ENCODE measurements at places on chromosomes 13 and 19.

DNA sequence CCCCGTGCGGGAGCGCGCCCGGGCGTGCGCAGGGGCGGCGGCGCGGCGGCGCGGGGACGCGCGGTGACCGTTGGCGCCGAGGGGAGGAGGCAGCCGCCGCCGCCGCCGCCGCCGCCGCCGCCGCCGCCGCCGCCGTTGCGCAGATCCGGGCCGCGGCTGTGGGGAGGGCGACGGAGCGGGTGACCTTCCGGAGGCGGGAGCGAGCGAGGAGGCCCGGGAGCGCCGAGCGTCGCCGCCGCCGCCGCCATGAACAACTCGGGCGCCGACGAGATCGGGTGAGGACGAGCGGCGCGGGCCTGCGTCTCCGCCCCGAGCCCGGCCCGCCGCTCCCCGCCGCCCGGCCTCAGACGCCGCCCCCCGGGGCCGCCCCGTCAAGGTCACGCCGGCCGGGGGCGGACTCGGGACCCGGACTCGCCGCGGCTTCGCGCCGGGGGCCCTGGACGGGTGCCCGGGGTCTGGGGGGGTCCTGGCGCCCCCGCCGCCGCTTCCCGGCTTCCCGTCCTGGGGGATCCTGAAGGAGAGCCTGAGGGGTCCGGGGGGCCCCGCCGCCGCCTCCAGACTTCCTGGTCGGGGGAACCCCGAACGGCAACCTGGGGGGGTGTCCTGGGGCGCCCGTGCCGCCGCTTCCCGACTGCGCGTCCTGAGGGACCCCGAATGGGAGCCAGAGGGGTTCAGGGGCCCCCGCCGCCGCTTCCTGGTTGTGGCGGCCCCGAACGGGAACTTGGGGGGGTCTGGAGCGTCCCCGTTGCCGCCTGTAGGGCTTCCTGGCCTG is at the start of gene DAZAP1:
DAZAP1 (plus strand) TSS at position 59 of the 772 bp plus-strand sequence; CDS start at position 247, 188 bp downstream.
- DNase-seq: no peak

- no peak for DNase-seq
These were observed 68.4 kb upstream of the UBL3 start for GRCh38 chr13:29918845-29919244.

DNA sequence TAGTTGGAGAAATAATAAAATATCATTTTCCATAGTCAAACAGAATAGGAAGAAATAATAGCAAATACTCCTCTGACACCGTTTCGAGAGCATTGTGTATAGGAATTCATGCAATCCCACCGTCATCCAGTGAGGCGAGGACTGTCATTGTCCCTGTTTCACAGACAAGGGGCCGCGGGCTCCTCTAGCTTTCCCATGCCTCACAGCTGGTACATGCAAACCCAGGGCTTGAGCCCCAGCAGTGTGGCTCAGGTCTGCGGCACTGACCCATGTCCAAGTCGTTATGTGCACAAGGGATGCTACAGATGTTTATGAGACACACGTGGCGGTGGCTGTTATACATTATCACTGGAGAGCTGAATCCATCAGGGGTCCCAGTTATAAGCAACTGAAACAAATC is 18.5 kb upstream of the ATP11A start:
- DNase-seq: no peak

DNA sequence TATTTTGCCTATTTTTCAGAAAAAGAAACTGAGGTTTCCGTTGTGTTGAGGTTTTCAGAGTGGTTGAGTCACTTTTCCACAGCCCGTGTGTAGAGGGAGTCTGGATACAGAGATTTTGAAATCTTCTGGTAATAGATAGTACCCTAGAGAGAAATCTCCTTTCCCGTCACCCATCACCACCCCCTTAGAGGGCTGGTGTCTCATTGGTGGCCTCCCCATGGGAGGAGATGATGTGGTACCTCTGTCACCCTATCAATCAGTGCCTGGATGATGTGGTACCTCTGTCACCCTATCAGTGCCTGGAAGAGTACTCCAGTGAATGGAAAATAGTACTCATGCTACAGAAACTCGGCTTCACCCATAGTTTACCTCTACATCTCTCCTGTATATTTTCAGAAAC is 42.2 kb upstream of the SERP2 start:
- DNase-seq: no peak

GRCh38 chr13:76828316-76828741 is 57.9 kb downstream of the KCTD12 start:
- no peak for DNase-seq

- DNase-seq: no peak
These were observed 7.4 kb downstream of the RPL28 start for GRCh38 chr19:55392820-55393761.

DNA sequence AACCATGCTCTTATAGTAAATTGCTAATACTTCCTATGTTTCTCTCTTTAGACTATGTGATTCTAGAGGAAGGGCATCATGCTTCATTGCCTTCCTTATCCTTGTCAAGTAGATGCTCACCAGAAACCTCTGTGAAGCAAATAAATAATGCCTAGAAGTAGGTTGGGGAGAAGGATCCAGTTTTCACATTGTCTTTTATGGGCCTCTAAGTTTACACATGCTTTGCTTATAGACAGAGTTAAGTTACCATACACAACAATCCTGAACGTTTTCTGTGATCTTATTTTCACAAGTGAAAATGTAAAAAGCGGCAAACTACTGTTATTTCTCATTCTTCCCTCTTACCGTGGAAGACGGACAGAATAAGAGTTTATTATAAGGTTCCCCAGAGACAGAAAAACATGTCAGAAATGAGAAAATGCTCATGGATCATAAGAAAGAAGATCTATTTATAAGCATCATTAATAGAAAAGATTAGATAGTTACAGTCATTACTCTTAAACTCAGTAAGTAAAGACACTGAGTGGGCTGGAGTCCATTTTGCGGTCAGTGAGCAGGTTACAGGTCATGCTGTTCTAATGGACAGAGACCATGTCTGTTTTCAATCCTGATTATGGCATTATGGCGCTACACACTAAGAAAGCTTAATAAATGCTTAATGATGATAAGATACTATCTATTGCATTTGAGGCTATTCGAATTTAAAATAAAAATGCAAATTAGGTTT is 723.9 kb downstream of the PCDH9 start:
- DNase-seq: no peak

DNA sequence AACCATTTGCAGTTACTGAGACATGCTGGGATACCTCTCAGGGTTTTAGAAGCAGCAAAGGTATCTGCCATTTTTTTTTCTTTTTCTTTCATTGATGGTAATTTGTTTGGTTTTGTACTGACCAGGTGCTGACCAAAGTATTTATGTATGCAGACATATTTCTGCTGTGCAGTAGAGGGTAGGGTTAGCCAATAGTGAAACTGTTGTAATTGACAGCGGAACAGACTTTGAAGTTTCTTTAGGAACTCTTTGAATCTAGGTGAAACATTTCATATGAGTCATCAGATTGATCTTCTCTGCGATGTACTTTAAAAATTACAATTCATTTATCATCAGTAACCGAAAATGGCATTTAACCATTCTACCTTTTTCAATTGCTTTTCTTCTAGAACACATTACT is 63.0 kb downstream of the ITGBL1 start:
- DNase-seq: no peak

GRCh38 chr13:52926971-52927370 is 78.5 kb upstream of the PCDH8 start:
- no peak for DNase-seq

GRCh38 chr13:93368718-93369117 is 142.1 kb downstream of the GPC6 start:
- DNase-seq: no peak

DNA sequence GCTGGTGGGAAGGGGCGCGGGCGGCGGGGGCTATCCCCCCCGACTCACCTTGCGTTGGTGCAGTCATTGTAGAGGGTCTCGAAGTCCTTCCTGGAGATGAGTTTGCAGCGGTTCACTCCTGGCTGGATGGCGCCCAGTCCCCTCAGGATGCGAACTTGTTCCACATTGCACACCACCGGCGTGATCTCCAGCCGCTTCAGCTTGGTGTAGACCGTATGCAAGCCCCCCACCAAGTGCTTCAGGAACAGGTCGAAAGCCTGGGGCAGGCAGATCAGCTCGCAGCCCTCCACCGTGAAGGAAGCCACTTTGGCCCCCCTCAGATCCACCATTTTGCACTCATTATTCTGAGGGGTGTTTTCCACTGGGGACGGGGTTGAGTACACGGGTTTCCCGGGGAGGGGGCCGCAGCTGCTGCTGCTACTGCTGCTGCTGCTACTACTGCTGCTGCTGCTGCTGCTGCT is 1.1 kb downstream of the DACH1 start:
- DNase-seq: no peak

DNA sequence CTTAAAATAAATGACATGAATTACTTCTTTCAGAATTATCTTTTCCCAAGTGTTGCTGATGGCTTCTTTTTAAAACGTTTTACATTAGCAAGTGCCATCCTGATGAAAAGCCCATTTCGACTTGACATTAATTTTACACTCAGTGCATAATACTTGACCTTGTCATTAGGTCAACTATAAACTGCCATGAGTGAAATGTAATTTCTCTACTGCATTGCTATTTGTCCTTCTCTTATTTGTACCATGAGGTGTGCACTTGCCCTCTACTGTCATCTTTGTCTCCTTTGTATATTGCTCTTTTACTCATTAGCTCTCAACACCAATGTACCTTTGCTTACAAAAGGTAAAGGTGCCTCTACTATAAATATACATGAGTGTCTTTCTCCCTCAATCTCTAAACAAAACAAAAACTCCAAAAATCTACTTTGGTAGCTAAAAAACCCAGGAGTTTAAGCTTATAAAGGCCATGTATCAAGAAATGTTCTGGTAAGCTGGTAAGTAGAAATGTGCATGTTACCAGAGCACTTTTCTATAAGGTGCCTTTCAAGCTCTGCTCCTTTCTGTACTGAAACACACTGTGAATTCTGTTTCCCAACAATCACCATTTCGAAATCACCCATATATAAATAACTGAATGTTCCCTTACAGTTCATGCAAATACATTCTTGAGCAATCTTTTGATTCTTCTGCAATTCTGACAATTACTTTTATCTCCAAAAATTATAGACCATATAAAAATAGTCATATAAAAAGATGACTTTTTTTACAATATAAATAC is 351.4 kb downstream of the SLITRK5 start:
- no peak for DNase-seq

GRCh38 chr19:57813919-57814504 is 701 bp downstream of the ZNF552 start:
- DNase-seq: no peak

- DNase-seq: no peak
These were observed 58.3 kb downstream of the DOCK9 start for GRCh38 chr13:98919566-98919965.

DNA sequence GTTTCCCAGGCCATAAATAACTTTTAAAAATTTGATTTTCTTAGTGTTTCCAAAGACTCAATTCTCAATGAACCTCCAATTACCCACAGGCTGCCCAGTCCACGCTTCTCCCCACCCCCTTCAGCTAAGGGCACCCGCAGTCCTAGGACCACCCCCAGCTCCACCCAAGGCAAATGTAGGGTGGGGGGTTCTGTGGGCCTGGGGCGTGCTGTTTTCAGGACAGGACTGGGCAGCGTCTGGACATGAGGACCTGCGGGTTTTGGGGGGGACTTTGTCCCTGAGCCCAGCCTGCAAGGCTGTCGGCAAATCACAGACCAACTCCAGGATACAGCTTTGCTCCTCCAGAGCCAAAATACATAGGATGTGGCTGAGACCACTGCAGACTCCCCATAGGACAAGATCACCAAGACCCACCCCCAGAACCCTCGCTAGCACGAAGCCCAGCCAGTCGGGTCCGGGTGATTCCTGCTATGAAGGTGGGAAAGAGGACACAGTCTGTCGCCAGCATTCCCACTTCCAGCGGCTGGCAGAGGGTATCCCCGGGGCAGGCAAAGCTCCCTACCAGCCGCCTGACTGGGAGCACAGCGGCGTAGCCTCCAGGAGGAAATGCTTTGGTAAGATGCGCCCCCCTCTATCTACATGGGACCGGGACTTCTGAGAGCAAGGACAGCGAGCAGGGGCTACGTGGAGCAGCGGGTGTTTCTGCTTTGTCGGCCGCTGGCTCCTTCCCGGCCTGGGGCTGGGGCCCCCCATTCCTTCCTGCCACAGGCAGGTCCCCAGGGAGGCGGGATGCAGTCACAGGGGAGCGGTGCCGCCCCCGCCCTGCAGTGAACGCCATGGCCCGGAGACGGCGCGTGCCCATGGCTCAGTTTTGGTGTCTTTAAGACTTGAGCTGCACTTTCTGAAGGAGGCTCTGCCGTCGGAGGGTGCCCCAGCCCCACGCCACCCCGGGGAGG is 1.6 kb upstream of the TIMM13 start:
- no peak for DNase-seq

DNA sequence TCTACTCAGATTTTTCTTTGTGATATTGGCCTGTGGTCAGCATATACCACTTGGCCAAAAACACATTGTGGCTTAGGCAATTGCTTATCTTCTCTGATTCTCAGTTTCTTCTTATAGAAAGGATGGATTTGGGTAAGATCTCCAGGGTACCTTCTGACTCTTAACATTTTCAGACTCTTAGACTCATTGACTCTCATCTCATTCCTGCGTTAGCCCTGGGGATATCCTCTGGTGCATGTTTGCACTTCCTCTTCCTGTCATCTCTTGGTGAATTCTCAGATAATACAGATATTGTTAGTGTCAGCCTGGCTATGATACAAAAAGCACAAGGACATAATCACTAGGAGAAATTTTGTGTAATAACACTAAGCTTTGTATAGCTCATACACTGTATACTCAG is 492.5 kb upstream of the GPC6 start:
- no peak for DNase-seq

DNA sequence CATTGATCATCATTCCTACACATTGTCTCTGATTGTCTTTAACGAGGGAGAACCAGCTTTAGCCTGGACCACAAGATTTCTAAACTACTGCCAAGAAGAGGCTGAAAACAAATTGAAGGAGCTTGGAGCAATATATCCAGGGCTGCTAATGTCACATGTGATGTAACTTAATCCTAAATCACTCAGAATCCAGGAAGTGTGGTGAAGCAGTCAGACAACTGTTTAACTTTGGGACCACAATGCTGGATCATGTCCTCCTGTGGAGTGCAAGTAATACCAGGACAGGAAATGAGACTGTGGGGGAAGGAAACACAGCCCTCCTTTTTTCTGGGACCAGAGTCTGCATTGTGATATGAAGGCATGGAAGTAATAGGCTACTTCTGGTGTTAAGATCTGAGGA is 430.2 kb downstream of the KCTD12 start:
- DNase-seq: no peak

DNA sequence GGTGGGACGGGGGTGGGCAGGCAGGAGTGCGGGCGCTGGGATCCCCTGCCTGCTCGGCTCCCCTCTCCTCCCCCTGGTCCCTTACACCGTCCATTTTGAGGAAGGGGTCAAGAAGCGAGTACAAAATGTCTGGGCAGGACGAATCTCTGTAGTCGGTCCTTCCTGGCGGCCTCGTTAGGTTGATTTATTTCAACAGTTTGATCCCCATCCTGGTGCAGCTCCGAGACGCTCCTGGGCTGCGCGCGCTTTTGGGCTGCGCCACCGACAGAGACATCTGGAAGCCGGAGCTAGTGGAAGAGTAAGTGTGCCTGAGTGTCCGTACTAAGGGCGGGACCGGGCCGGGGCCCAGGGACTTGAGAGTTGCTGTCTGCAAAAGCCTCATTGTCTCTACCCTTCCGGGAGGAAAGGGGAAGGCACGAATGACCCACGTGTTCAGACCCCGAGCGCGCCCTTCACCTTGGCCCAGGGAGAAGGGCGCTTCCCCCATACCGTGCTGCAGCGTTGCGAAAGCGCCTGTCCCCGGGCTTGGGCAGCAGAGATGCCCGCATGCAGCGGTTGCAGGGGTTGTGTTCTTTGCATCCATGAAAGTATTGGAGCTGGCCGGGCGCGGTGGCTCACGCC is 1.8 kb downstream of the ZNF114 start:
- no peak for DNase-seq

GRCh38 chr13:84294576-84294975 is 412.3 kb upstream of the SLITRK1 start:
- no peak for DNase-seq
